ENCODE measurements at places on chromosomes 3 and 15.

GRCh38 chr3:171460725-171461524, 720 bp upstream of the TNIK start:
- DNase-seq: peak; percentile 60

GRCh38 chr3:30631243-30631904, 25.0 kb downstream of the TGFBR2 start:
- DNase-seq: peak; percentile 62

DNA sequence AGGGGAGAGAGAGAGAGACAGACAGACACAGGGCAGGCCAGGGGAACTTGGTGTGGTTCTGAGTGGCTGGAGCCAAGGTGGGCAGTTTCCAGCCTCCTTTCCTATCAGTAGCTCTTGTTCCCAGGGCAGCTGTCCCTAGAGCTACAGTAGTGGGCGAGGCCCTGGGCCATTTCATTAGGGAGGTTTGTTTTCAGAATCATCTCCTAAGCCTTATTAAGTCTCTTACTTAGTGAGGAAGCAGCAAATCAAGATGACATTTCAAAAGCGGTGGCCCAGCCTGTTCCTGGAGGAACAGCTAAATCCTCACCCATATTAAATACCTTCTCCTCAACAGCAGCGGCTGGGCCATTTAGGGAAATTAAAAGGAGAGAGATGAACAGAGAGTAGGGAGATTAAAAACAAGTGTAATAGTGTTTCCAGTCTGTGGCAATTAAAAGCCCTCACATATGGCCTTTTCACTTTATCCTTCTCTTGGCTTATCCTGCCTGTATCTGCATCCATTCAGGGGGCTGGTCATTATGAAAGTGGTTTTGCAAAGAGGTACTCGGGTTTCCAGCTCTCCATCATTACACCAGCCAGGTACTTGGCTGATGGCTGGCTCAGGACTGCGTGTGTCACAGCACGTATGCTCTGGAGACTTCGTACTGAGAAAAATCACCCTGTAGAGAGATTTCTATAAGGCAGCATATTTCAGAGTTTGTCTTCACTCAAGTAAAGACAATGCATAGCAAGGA, 91.9 kb upstream of the PRR23C start:
- no peak for DNase-seq

DNA sequence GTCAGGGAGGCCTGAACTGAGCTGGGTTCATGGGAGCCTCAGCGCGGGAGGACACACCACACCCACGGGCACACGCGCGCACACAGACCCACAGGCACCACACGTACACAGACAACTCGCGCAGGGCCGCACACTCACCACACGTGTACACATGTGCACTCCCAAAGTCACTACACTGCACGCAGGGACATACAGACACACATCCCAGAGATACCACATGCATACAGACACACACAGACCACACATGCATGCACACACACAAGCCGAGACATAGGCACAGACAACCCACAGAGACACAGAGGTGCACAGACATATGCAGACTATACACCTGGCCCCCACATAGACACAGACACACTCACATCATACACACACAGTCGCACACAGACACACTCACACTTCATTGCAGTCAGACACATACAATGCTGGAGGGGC, 1.1 kb upstream of the MGLL start:
- no peak for DNase-seq

GRCh38 chr15:77021803-77022381, 27.0 kb downstream of the PSTPIP1 start:
- DNase-seq: peak; percentile 59

DNA sequence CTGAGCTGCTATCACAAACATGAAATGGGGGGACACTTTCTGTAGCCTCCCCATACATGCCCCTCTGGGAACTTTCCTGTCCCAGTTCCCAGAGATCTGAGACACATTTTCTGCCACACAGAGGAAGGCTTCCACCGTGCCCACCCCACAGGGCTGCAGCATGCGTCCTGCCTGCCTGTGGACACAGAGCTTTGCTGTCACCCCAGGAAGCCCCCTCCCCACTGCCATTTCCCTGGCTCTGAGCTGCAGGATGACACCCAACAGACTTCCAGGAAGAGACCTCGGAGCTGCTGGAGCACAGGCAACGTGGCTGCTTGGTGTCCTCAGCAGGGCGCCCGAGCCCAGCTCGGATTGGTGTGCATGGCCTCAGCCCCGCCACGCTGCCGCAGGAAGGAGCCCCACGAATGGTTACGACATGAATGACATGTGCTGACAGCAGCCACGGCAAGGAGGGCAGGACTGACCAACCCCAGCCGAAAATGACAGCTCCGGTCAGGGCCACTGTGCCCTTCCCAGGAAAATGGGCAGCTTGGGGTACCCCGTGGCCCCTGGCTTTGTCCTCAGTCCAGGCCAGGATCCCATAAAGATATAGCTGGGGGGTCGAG, 81.3 kb downstream of the VGLL4 start:
- DNase-seq: no peak

DNA sequence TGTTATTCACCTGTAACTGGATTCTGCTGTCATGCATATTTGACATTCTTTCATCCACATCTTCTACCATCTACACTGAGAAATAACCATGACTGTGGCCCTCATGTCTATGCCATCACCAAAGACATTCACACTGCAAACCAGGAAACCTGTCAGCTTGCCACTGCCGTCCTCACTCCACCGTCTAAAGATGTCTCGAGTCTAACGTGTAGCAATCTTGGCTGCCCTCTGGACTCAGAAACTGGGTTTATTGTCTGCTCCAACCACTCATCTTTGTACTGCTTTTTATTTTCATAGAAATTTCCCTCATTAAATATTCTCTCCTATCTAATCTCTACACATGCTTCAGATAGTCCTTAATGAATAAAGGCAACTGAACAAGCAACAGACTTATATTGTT, 57.1 kb downstream of the CRYGS start:
- no peak for DNase-seq

DNA sequence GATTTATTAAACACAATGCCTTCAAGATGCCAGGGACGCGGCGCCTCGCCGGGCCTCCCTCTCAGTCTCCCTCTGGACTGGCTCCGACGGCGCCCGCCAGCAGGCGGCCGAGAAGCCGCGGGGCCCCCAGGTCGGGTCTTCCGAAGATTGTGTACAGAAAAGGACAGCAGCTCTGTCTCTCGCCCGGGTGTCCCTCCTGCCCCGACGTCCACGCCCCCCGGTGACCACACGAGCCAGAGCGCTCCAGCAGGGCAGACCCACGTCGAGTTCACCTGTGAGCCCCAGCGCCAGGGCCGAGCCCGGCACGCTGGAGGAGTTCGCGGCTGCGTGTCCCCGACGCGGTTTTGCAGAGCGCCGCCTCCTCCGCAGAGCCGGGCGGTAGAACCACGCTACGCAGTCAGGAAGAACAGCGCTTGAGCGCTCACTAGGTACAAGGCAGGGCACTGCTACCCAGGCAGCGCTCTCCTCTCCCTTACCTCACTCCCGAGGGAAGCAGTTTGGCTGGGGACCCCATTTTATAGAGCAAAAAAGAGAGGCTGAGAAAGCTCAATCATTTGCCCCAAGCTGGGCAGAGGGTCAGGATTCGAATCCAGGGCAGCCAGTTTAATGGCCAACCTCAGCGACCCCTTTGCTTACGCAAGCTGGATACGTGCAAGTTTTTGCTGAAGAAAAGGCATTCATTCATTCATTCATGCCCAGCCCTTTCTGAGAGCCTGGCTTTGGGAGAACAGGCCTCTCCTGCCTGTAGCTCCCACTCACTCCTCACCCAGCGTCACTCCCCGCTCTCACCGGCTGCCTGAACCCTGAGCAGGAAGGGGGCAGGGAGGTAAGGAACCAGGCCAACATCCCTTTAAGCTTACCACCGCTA, 3.0 kb upstream of the TLE3 start:
- DNase-seq: peak; percentile 80

DNA sequence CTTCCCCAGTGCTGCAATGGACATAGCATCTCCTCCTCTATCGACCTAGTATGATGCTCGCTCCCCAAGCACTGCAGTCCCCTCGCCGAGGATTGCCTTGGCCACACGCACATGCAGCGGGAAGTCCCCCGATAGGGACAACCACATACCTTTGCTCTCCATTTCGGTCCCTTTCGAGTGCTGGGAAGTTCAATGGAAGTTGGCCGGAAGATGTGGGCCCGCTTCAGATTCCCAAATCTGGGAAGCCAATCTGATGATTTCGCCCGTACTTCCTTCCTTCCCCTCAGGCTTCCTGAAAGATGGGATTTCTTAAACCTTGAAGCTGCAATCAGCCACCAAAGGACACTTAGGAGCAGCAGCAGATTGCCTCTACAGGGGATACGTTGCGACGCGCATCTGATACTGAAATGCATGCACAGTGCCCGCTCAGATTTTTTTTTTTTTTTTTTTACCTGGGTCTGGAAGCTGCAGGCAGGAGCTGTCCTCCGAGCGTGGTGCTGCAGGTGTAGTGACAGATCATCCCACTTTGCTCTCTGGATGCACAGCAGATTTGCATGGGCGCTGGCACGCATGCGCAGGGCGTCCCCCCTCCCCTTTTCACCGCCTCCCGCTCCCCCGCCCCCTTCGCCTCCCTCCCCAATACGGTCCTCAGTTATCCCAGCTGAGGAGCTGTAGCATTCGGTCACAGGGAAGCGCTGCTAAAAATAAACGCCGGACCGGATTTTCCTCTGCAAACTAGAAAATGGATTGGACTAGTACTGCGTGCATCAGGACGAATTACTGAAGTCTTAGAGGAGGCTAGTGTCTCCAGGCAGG, at the start of gene FGF12:
Gene FGF12 (minus strand): TSS at position 510 of the 816 bp plus-strand sequence.
- no peak for DNase-seq

- DNase-seq: no peak
Measured at GRCh38 chr15:97517737-97518136, 442.8 kb upstream of the ARRDC4 start.

- DNase-seq: no peak
Measured at GRCh38 chr3:11600501-11601282, 43.0 kb downstream of the VGLL4 start.

DNA sequence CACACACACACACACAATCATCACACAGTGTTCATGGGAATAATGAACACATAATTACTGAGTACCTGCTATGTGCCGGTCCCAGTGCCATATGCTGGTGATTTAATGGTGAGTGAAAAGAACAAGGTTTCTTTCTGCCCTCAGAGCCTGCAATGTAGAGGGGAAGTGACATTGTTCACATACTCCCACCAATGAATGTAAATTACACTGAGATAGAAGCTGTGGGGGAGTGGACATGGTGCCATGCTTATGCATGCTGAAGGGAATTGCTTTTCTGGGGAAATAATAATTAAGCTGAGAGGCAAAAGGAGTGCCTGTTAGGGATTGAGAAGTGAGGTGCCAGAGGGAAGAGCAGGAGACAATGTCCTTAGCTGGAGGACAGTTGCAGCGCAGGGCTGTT, 175.1 kb downstream of the MFSD1 start:
- DNase-seq: no peak

DNA sequence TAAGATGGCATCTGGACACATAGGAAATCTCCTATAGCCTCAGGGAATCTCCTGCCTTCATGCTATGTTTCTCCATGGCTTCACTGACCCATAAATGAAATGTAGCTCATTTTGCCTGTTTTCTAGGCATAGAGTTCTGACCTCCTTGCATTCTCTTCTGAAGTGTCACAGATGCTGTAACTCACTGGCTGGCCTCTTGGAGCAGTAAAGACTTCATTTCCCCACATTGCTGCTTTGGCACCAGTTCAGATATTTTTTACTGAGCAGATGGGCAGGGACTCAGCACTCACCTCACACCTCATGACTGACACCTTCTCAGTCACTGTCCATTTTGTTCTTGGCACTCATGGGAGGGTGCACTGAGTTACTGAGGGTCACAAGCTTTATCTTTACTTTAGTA, 286.7 kb upstream of the TGFBR2 start:
- peak; percentile 49 for DNase-seq

DNA sequence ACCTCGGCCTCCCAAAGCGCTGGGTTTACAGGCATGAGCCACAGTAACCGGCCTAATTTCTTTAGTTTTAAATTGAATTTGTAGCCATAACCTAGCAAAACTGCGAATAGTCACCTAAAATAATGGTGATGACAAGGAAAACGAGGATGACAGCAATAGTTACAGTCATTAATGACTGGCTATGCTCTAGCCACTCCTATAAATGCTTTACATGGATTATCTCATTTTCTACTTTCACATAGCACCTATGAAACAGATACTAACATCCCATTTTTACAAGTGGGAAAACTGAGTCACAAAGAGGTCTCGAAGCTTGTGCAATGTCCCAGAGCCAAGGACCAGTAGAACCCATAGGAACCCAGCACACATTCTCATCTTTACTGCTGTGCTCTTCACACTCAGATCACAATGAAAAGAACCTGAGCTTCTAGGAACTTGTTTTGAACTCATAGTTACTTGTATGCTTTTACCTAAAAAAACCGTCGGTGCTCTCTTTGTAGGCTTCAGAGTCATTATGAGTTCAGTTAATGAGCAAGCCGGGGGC, 39.4 kb downstream of the FBXL22 start:
- DNase-seq: no peak

DNA sequence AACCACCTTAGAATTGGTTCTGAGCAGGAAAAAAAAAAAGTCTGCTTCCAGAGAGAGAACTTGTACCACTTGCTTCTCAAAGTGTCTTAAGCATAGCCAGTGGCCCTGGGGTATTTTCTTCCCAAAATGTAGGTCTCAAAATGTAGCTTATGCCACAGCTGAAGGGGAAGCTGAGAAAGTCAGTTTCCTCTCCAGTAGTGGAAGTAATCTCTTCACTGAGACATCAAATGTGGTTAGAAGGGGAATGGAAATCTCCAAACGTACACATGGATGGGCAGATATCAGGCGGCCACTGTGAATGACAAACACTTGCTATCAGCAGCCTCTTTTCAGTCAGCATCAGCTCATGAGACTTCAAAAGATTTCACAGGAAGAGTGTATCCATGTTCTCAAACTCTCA, 841.2 kb downstream of the TUSC7 start:
- no peak for DNase-seq

- DNase-seq: no peak
Measured at GRCh38 chr3:177673112-177673914, 476.0 kb upstream of the TBL1XR1 start.

GRCh38 chr3:30356866-30357753, 249.3 kb upstream of the TGFBR2 start:
- DNase-seq: no peak

DNA sequence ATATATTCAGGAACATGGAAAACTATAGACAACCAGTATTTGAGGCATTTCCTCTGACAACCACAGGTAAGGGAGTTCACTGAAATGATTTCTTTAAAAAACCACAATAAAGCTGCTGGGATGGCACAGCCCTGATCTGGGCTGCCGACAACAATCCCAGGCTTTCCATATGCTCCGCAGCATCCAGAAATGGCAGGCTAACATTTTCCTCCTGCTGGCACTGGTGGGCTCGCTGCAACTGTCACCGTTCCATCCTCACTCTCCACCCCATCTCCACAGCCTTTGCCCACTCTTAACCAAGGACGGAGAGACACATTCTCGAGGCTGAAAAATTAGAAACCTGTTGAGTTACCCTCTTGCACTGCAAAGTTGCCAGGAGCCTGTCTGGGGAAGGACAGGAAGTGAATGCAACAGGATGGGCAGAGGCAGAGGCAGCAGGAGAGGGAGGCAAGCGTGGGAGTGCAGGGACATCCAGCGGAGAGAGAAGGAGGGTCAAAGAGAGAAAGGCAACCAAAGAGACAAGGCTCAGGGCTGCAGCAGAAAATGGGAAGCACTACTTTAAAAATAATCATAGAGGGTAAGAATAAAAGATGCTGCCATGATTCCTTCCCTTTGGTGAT, 79.0 kb upstream of the ARRDC4 start:
- DNase-seq: no peak

- no peak for DNase-seq
Measured at GRCh38 chr15:97995881-97996603, 35.5 kb downstream of the ARRDC4 start.

Data from CD4-positive, alpha-beta T cell treated with Interleukin-17A for 4 hours (primary cell).